Left hindlimb (tissue), 1 donor: ENCODE measurements at places on chromosomes 4 and X.

- no peak for DNase-seq
Observed at GRCh38 chr4:6461301-6462165, 10.9 kb downstream of the PPP2R2C start.

DNA sequence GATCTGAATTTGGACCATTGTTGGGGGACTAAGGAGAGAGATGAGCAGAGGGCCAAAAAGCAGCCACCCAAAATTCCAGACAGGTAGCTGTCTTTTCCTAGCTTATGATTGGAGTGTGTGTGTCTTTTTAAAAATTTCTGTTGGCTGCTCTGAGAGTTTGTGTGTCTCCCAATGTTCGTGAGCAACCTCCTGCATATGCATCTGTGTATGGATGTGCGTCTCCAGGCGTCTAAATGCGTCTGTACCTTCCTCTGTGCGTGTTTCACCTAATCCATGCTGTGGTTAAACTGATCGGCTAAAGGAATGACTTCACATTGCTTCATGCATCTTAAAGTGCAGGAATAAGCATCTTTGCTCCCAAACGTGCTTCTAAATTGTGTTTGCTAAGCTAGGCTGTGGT, 65.5 kb upstream of the LAS1L start:
- DNase-seq, result no peak

- no peak for DNase-seq
Observed at GRCh38 chrX:107107459-107107858, 11.2 kb downstream of the RBM41 start.

- DNase-seq, result no peak
Observed at GRCh38 chr4:20984576-20984836, 284.2 kb downstream of the PACRGL start.
